T-helper 22 cell (primary cell): ENCODE measurements at places on chromosomes 11 and 22.

- no peak for DNase-seq
Measured at GRCh38 chr22:33842421-33843094, 77.7 kb downstream of the LARGE1 start.

DNA sequence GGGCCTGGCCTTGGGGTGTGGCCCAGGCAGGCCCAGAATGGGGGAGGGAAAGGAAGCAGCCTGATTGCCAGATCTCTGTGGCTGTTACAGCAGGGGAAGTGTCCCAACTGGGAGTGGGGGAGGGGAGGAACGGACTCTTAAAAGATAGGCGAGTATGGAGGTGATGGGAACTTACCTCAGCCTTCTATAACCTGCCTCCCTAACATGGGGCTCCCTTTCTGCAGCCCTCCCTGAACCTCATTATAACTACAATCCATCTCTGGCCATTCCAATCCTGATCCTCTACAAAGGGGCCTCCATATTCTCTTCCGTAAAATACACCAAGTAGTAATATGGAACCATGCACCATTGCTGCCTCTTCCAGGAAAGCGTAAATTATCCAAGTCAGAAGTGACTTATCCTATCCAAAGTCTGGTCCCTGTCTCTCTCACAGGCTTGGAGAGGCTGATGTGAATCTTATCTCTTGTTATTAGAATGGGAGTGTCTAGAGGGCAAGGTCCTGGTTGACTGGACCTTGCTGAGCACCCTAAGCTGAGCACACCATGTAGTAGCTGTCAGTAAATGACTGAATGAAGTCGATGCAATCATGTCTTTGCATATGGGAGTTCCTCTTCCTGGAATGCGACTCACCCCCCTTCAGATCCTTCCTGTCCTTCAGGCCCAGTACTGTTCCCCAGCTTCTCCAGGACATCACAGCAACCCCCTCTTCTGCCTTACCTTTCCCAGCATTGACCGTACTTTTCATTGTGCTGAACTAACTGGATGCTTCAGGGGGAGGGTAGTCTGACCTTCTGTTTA lies 5.9 kb downstream of the RHOG start:
- DNase-seq = no peak

GRCh38 chr22:45472426-45472825 lies 30.3 kb upstream of the FBLN1 start:
- DNase-seq = no peak

GRCh38 chr22:48042621-48043395 lies 1280.4 kb downstream of the TBC1D22A start:
- no peak for DNase-seq

GRCh38 chr11:121109471-121109870 lies 8.4 kb downstream of the TECTA start:
- DNase-seq = no peak

- DNase-seq = no peak
Measured at GRCh38 chr11:78234006-78234405, 45.3 kb downstream of the USP35 start.

DNA sequence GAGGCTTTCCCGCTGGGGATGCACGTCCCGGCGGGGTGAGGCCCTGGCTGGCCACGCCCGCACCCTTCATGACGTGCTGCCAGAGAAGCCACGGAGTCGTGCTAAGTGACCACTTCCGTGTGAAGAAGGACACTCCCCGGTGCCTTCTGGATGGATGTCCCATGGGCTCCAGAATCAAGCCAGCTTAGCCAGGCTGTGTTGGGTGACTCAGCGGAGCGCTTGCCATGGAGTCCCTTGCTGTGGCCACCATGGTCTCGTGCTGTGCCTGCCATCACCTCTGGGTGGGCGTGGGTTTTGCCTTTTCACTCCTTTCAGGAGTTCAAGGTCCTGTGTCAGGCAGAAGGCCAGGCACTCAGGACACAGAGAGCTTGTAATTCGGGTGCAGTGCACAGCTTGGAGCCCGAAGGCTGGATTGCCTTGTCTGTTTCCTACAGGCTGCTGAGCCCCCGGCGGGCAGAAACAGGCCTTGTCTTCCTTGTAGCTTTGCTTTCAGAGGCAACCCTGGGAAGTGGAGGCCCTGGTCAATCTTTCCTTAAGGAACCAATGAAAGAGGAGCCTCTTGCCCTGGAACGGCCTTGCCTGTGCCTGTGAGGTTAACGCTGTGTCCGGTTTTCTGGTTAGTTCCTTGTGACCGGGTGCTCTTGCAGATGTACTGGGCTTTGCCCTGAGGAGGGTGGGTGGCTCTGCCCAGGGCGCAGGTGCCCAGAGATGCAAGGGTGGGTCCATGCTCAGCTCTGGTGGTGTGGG lies 268.6 kb downstream of the TBC1D22A start:
- no peak for DNase-seq
